Progenitor cell of endocrine pancreas (in vitro differentiated cells): ENCODE measurements at places on chromosomes 5 and 9. TPM values are rescaled to one million over a fixed set of nuclear protein-coding genes. Genes with fewer than 3 reads are reported as not detected.

DNA sequence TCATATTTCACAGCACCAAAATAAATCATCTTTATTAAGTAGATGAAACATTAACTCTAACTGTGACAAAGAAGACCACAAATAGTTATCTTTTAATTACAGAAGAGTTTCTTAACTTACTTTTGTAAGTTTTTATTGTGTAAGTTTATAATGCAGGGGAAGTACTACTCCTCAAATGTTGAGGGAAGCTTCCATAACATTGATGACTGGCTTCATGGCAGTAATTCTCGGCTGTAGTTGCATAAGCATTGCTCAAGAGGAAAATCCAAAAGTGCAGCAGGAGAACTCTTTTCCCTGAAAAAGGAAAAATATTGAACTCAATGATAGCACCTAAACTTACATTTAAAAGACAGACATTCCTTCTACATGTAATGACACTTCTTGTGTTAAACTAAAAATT, 4.6 kb downstream of the TSLP start:
- no peak for DNase-seq

DNA sequence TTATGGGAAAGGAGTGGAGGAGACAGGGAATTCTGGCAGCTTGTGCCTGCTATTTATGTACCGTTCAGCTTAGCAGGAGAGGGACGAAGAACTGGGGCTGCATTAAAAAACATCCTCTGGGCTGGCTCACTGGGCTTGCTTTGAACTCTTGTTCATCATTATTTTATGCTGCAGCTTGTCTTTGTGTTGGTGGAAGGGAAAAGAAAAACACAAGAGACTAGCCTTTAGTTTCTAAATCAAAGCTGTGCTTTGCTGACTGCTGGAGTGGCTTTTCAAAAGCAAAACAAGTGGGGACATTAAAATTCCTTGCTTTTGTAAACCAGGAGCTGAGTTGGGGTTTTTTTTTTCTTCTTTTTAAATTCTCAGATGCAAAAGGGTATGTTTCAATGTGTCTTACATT, 5.9 kb upstream of the RGMB start:
- DNase-seq, result no peak

The DTWD2 gene
- total RNA-seq, result 7.7 and 8.7 TPM in 2 replicates

The HMCN2 gene
- 0.26 and 0.31 TPM in 2 replicates for total RNA-seq

DNA sequence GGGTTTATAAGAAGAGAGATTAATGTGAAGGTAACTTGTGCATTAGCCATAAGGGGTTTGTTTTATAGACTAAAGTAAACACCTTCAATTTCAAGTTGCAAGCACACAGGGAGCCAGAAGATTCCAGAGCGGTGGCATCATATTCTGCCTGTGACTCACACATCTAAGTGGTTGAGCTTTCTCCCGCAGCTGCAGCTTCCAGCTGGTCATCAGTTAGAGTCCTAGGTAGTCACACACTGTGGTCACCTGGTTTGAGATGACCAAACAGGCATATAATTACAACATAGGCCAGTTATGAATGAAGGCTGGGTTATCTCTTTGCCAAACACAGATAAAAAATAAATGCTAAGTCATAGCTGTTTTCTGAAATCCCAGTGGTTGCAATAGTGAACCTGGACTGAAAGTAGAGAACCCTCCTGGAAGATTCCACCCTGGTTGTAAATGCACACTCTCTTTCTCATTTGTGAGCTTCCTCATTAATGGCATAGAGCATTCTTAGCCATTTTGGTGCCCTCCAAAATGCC, 171.3 kb downstream of the GDNF start:
- DNase-seq, result no peak

- no peak for DNase-seq
Measured at GRCh38 chr5:120600639-120601038, 136.5 kb downstream of the PRR16 start.

The LHX3 gene
- total RNA-seq, result not detected in 2 replicates

GRCh38 chr9:88339317-88339716, 48.9 kb upstream of the SPIN1 start:
- no peak for DNase-seq

DNA sequence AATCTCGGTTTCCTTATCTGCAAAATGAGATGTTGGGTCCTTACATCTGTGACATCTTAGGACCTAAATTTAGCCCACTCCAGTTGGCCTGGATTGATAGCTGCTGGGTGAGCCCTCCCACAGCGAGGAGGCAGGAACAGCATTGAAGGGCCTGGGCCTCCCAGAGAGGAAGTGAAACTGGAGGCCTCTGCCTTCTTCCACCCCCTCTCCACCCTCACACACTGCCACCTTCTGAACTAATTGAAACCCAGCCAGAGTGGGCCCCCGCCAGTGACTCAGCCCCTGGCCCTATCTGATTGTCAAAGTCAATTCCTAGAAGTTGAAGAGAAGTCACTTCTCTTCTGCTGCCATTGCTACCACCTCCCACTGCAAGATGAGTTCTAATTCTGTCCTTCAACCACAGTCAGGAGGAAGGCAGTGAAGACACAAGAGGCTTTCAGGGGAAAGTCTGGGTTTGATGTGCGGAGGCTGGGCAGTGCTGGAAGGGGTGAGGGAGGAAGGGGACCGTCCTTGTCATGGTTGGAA, 55.2 kb upstream of the NEK6 start:
- no peak for DNase-seq

GRCh38 chr5:69317391-69317790, 15.2 kb downstream of the CCDC125 start:
- DNase-seq, result no peak

GRCh38 chr9:123070198-123070597, 36.7 kb downstream of the GPR21 start:
- DNase-seq, result no peak

The FCN2 gene
- not detected in 2 replicates for total RNA-seq

GRCh38 chr9:124342776-124343485, 72.3 kb downstream of the PSMB7 start:
- DNase-seq, result no peak

DNA sequence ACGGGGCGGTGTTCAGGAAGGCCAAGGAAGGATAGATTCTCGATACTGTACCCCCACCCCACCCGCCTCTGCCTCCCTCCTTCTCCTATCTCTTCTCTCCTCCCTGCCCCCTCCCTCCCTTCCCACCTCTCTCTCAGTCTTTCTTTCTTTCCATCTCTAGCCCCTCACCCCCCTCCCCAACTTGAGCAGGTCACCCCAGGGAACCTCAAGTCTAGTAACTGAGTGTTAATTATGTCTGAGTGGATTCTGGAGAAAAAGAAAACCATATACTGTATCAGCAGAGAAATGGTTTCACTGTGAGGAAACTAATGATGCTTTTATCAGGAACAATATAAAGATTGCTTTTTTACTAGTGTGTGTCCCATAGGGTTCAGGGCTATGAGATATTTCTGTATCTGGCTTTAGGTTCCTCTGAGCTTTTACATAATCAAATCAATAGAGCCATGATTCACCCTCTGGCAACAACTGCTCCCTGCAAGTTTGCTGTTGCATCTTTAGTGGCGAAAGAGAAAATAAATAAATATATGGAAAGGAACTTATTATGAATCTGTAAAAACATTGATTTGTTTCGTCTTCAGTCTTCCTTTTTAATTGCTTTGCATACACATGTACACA, 639.7 kb downstream of the CCDC171 start:
- no peak for DNase-seq

DNA sequence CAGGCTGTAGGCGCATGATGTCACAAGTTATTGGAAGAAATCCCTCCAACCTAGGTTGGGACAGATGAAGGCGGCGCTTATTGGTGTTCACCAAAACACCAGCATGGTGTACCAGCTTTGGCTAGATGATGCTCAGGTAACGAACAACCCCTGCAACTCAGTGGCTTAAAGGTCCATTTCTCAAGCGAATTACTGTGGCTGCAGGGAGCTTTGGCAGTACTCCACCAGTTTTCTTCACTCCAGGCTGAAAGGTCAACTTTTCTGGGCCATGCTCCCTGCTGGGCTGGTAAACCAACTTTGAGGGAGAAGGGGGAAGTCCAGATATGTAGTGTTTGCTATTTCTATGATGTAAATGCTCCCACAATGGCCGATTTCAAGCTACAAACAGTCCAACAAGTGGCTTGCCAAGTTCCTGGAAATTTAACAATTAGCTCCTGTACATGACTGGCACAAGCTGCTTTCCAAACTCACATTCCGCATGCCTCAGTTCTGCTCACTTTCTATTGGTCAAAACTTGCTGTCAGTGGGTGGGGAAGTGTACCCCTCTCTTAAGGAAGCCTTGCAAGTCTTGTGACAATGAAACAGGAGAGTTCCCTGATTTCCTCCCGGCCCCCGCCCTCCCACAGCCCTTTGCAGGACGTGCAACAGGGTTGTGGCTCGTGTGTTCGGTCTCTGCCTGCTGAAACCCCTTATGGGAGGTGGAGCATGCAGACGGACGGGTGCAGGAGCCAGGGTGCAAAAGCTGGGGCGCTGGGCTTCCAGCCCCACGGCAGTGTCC, 588 bp upstream of the ZBED3 start:
- peak; percentile 12 for DNase-seq

DNA sequence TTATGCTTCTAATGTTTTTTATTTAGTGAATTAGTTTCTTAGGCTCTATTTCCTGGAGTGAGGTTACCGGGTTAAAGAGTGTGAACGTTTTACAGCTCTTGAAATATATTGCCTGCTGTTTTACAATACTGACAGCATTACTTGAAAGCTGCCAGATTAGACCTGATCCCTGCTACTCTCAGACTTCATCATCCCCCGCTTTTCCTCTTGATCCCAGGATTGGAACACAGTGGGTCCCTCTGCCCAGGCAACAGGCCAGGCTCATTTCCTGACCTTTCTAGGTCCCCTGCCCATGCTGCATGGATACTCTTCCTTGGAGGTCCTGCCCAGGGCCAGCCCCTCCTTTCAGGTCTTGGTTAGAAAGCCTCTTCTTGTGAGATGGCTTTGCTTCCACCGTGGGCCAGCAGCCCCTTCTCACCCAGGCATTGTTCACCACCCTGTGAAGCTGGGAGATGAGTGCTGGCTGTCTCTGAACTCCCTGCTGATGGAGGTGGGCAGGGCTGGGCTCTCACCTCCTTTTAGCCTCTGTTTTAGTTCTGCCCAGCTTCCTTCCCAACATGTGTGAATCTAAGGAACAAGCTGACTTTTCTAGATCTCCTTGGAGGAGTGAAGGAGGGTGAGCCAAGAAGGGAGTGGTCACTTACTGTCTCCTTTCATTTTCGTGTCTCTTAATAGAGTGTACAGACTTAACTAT, 15.5 kb upstream of the FAM120AOS start:
- no peak for DNase-seq

The UGT3A1 gene
- total RNA-seq, result 5.2 and 5.6 TPM in 2 replicates

GRCh38 chr5:112737070-112737462, 619 bp upstream of the APC start:
- DNase-seq, result no peak

DNA sequence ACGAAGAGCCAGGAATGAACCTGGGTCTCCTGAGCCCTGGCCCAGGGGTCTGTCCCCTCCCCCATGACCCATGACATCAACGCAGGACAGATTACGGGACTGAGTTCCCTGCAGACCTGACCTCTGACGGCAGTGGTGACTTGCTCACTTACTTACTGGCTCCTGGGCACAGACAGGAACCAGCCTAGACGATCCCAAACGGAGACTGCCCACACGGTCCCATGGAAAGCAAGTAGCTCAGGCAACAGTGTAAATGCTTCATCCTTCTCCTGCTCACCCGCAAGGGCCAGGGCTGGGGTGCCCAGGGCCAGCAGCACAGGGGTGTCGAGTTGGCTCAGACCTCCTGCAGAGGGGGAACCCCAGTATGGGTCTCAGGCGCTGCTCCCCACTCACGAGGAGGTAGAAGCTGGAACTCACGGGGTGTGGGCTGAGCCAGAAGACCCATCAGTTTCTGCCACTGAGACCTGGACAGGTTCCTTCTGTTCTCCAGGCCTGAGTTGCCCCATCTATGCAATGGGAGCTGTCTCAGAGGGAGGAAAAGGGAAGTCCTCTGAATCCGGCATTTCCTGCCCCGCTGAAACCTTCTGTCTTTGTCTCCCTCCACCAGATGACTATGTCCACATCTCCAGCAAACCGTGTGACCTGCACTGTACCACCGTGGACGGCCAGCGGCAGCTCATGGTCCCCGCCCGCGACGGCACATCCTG, 5.6 kb downstream of the ADAMTSL2 start:
- DNase-seq, result no peak

DNA sequence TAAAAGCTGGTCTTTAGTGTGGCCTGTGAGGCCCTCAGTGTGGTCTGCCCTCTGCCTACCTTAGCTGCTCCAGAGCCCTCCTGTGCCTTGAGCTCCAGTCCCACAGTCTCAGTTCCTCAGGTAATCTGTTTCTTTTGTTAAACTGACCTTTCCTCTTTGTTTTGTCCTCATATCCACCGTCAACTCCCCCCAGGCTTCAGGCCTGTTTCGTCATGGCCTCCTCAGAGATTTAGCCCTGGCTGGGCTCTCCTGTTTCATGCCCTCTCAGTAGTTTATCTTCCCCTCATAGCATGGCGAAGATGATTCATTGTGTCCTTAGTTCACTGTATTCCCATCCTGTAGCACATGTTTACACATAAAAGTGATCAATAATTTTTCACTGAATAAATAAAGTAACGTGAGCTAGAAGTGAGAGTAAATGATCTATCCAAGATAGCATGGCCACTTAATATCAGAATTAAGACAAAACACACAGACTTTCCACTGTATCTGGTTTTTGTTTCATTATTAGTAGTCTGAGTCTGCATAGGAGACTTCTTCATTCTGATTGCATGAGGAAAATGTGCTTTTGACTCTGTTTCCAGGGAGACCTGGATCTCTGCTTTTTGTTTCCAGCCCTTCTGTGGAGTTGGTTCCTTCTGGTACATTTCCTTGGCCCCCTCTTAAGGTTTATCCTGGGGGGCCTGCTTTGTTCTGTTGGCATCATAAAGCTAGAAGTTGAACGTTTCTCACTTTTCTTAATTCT, 70.5 kb downstream of the SNX24 start:
- DNase-seq, result no peak

The TMEM174 gene
- not detected in 2 replicates for total RNA-seq

GRCh38 chr5:168580227-168580508, 1.0 kb upstream of the PANK3 start:
- no peak for DNase-seq

DNA sequence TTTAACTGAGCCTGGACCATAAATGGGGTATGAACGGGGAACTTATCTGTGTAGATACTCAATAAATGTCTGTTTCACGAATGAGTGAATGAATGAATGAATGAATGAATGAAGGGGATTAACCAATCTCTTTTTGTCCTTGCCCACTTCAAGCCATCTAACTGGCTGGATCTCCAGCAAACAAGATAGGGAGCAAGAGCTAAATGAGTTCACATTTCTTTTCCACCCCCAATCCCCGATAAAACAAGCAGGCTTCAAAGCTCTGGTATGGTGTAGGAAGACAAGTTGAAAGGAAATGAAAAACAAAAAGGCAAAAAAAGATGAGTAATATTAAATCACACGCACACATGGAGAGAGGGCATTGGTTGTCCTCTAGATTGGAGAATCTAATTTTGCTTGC, 84.0 kb downstream of the CMYA5 start:
- DNase-seq, result no peak

GRCh38 chr9:99405359-99405758, 183.3 kb downstream of the SEC61B start:
- DNase-seq, result no peak

- DNase-seq, result no peak
Measured at GRCh38 chr9:32500768-32501167, 25.2 kb downstream of the RIGI start.
